Dermis microvascular lymphatic vessel endothelial cell (primary cell): ENCODE measurements at places on chromosomes 3 and 15. TPM values are rescaled to one million over a fixed set of nuclear protein-coding genes. Genes with fewer than 3 reads are reported as not detected.

CDHR4 gene
- total RNA-seq, result not detected in 2 replicates

SMAD6 gene
- total RNA-seq, result 7.1 and 7.5 TPM in 2 replicates

- DNase-seq, result no peak
Observed at GRCh38 chr3:16429086-16429485, 84.4 kb downstream of the RFTN1 start.

SLC28A1 gene
- under 0.01 TPM in 1 of 2 replicates, not detected in the other for total RNA-seq
